Stimulated activated CD8-positive, alpha-beta memory T cell treated with anti-CD3 and anti-CD28 coated beads, Interleukin-4, amount 100 ng/mL, for 1 hour (primary cell): ENCODE measurements at places on chromosomes 3 and 15.

- no peak for DNase-seq
These were observed 394.5 kb downstream of the MFSD1 start for GRCh38 chr3:159196359-159196758.

- DNase-seq = no peak
These were observed 105.7 kb downstream of the PPP2R3A start for GRCh38 chr3:136070953-136071949.

GRCh38 chr3:124563376-124563775 is 166.9 kb upstream of the UMPS start:
- no peak for DNase-seq

- DNase-seq = no peak
These were observed 792.6 kb downstream of the NAALADL2 start for GRCh38 chr3:175651716-175652115.

- no peak for DNase-seq
These were observed 319.1 kb upstream of the TBL1XR1 start for GRCh38 chr3:177516158-177517011.

GRCh38 chr3:152047465-152047864 is 174.0 kb downstream of the SUCNR1 start:
- DNase-seq = no peak

DNA sequence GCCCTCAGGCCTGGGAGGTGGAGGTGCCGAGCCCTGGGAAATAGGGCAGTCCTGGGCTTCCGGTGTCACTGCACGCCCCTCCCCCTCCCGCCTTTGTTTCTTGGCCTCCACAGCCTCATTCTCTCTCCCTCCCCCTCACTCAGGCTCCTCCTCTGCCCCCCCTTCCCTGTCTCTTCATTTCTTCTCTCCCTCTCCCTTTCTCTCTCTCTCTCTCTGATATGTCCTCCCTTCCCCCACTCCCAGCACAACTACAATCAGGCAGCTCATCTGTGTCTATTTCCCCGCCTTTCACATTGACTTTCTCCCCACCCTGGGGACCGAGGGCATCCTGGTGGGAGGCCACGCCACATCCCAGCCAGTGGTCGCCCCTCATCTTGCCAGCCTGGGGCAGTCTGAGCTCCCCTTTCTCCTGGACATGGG is 40.2 kb downstream of the IDH2 start:
- no peak for DNase-seq

DNA sequence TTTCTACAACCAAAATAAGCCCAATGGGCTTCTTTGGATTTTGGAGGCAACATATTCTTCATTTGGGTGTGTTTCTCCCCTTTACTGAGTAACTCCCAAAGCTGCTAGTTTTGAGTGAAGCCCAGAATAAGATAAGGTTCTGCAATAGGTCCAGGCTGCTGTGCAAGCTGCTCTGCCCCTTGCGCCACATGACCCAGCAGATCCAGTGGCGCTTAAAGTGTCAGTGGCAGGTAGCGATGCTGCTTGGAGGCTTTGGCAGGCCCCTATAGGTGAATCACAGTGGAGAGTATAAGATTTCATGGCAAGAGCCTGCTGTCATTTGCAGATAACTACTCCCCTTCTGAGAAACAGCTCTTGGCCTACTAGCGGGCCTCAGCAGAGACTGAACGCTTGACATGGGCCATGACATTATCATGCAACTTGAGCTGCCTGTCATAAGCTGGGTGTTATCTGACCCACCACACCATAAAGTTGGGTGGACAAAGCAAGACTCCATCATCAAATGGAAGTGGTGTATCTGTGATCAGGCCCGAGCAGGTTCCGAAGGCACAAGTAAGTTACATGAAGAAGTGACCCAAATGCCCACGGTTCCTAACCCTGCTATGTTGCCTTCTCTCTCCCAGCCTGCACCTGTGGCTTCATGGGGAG is 88.4 kb upstream of the OXTR start:
- no peak for DNase-seq

- no peak for DNase-seq
These were observed at the start of gene MSL2 for GRCh38 chr3:136196064-136196400. Gene MSL2 (minus strand): TSS chr3:136196335. CDS start chr3:136195113, 1,222 bp downstream.

DNA sequence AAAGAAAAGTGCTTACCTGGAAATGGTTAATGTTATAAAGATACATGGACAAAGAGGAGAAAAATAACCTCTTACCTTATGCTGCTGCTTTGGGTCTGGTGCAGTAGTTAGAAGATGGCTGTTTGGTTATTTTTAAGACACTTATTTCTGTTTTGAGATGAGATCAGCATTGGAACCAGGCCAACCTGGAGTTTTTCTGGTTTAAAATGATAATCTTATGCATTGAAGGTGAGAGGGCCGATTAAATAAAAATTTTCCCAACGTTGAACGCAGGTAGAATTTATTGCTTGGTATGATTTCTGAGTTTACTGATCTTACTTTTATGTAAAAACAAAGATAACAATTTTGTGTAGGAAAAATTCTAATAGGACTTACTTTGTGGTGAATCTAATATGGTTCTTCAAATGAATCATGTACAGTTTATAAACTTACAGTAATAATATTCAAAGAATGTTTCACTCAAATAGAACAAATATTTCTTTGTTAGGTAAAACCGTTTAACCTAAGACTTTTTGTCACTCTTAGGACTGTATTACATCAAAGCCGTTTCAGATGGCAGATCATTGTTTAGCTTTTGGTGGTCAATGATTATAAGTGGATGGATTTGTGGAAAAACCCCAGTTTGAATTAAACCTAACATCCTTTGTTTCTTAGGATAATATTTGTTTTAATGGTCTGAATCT is 14.9 kb downstream of the UBE2E2 start:
- DNase-seq = no peak

GRCh38 chr15:35019404-35020327 is 31.6 kb upstream of the ZNF770 start:
- DNase-seq = no peak

GRCh38 chr3:65483480-65483879 is 555.2 kb downstream of the MAGI1 start:
- DNase-seq = no peak

GRCh38 chr15:47582233-47582632 is 135.1 kb upstream of the SEMA6D start:
- DNase-seq = no peak

DNA sequence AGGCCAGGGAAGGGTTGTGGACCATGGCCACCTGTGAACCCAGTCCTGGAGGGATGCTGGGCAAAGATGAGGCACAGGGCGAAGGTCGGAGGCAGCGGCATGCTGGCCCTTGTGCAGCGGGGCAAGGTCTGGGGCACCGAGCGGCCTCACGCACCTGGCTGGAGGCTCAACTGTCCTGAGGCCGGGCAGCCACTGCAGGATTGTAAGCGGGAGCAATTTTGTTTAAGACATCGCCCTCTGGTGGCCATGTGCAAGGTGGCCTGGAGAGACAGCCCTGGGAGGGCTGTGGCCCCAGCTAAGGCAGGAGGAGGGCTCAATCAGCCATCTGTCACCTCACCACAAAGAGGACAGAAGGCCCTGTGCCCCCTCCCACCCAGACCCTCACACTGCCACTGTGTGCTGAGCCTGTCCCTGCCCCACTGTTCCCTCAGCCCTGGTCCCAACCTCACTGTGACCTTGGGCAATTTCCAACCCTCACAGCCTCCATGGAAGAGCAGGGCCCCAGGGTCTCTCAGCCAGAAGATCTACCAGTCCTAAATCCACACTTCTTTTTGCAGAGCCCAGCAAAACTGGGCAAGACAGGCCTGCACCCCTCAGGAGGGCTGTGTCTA is 46.2 kb downstream of the TPRA1 start:
- DNase-seq = peak; percentile 39

GRCh38 chr15:85800478-85801123 is 5.9 kb upstream of the KLHL25 start:
- no peak for DNase-seq
